ENCODE measurements at places on chromosomes 3 and 15.

- no peak for DNase-seq
Measured at GRCh38 chr3:16587047-16587680, 18.1 kb downstream of the DAZL start.

DNA sequence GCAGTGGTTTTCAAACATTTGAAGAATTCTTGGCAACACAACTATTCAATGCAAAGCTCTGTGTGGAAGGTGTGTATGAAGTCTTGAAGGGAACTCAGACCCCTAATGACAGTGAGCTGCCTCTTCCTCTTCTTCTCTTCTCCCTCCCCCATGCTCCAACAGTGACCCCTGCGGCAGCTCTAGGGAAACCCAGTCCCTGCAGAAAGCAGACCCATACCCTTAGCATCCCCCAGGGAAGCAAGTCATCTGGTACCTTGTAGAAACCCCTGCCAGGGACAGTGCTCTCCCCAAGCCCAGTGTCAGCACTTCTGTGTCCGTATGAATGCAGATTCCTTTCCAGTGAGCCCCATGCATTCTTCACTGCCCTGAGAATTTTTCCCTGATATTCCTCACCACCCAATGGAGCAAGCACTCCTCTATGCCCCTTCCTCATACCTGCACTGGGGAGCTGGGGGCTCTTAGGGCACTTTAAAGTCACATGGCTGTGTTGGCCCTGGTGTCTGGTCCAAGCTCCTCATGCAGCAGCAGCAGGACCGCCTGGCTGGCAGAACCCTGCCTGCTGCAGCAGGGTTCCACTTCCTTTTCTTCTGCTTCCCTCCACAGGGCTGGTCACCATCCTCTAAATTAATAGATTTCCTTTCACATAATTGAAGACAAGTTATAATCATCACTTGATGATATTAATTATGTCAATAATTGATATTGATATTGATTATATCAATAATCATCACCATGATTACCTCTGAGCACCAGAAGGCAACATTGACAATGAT, 442.5 kb downstream of the EPHB1 start:
- DNase-seq = no peak

DNA sequence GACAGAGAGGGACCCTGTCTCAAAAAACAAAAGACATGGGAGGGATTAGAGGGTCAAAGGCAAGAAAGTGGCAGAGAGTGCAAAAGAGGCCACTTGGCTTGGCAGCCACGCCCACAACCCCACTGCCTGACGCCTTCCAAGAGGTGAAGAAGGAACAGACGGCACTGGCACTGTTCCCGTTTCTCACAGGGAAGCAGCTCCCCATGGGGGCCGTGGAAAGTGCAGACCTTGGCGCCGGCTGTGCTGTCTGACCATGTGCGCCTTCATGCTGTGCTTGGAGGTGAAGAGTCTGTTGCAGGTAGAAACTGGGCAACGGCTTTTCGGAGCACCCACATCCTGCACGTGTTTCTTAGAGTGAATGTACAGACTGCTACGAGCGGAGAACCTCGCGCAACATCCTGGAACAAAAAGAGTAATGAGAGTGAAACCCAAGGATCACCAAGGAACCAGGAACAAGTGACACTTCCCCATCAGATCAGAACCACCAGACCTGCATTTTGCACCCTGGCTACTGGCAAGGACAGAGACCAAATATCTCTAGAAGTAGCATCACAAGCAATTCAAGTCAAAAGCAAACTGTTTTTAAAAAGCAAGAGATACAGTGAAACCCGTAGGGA, 9.7 kb downstream of the ZXDC start:
- DNase-seq = no peak

GRCh38 chr15:86735247-86736040, 655.8 kb downstream of the AGBL1 start:
- DNase-seq = no peak

DNA sequence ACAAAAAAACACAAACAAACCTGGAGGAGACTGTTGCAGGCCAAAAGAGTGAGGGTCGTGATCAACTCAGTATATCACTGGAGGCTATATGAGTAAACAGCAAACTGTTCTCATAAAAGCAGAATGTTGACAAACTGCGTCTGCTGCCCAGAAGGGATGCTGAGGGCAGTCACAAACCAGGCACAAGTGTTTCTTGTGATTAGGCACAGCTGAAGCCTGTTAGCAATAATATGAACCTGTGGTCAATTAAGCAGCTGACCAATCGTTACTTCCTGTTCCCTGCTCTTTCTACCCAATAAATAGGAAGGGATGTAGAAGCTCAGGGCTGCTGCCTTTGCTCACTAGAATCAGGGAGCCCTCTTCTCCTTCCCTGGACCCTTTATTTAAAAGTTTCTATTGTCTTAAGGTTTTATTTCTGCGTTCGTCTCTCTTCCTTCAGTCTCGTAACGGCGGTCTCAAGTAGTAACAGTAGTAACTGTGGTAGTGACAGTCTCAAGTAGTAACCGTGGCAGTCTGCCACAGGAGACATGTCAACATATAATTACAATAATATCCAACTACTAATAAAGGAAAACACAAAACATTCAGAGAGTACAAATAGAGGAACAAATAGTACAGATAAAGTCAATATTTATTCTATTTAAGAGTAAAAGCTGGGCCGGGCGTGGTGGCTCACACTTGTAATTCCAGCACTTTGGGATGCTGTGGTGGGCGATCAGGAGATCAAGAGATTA, 698.4 kb upstream of the CCDC54 start:
- no peak for DNase-seq

GRCh38 chr3:141228395-141228794, 3.2 kb upstream of the PXYLP1 start:
- DNase-seq = no peak

GRCh38 chr3:185645596-185646381, 59.7 kb downstream of the SENP2 start:
- DNase-seq = no peak

- DNase-seq = no peak
Measured at GRCh38 chr3:52032702-52033408, 23.5 kb downstream of the DUSP7 start.

DNA sequence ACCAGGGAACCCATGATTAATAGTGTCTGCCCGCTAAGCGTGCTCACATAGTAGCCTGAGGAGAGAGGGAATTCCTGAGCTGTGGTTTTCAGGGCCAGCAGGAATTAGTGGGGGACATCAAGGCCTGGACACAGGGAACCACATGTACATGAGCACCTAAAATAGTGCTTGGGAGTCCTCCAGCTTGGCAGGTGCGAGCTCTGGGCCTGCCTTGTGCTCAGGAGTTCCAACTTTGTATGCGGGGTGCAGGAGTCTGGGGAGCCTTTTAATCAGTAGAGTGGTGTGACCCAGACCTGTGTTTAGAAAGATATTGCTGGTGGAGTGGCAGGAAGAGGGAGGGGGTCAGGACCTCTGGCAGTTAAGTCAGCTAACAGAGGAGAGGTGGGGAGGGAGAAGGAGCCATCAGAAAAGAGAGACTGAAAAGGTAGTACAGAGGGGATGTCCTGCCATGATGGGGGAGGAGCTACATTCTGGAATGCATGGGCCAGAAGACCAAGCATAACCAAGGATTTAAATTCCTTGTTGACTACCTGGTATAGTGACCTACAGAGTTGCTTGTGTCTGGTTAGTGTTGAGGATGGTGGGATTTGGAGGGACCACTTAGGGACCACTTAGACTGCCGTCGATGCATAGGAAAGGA, 1.9 kb downstream of the DAG1 start:
- DNase-seq = no peak

DNA sequence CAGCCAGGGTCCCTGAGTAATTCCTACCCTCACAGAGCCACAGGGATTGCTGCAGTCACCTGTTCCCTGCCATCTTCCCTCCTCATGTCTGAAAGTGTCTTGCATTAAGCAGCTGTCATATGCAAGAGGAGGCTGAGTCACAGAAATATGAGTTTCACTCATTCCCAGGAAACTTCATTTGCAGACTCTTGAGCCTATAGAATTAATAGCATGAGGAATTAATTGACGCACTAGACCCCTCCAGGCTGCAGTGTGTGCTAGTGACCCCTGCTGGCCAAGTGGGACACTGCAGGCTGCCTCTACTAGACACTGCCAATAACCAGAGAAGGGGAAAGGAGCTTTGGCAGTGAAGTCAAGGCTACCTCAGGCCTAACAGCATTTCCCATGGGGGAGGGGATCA, 50.6 kb upstream of the SLC6A1 start:
- DNase-seq = peak; percentile 43

DNA sequence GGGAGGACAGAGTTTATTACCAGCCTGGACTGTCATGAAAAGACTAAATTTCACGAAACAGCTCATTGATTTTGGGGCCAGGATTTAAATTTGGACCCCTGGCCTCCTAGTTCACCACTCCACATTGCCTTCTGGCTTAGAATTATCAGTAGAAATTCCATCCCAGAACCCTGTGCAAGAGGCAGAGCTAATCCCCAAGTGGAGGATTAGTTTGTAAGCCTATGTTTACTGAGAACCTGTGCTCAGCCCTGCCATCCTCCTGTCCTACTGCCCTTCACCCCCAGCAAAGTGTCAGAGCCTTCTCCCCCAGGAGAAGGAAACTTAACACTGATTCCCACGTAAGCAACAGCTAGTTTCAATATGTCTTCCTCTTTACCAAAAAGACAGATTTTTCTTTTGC, 99.4 kb downstream of the SST start:
- DNase-seq = no peak

DNA sequence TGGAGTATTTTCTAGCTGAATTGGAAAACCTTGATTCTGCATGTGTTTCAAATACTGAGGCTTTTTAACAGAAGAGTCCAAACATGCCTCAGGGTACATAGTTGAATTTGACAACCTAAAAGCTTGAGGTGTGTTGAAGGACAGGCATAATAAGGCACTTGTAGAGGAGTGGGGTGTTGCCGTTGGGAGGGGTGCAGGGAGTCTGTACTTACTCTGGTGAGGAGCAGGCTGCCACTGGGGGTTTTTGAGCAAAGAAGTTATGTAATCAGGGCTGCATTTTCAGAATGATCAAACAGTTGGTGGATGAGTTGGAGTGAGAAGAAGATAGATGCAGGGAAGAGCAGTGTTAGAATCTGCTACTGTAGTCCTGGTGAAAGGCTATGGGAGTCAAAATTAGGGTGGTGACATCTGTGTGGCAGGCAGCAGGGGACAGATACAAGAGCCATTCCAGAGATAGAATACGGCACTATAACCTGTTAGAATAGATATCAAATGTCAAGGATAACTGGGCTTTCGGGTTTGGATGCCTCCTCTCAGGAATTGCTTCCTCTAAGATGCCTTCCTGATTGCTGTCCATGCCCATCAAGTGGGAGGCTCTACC, 161.6 kb downstream of the GHSR start:
- DNase-seq = no peak

Measured in activated CD8-positive, alpha-beta T cell treated with anti-CD3 and anti-CD28 coated beads, Interleukin-2, amount 10 ng/mL, durations not matched to agents 7 days and 5 days (primary cell).